ENCODE measurements at places on chromosomes 3 and 15.
A peak's percentile ranks its signal among the peaks of the same experiment; 100 is the strongest.

DNA sequence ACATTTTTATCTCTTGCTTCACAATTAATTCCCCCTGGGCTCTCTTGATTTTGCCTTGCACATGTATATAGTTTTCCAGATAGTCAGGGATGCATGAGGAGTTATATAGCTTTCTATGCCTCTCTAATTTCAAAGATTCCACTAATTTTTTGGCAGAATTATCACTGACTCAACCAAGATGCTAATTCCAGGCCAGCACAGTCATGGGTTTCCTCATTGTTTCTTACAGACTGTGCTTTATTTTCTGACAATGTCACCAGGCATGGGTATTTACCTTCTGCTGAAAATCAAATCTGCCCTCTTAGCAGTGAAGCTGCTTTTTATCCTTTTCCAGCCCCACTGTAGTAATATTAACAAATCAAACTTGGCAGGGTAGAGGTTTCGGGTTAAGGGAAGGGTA, 1520.6 kb upstream of the CADM2 start:
- no peaks in the 10 kb centered on the region for H3K27me3 ChIP-seq
- H3K4me3 ChIP-seq = no peak overlapping the region
- DNase-seq = no peak
- H3K36me3 ChIP-seq = no peaks in the 10 kb centered on the region
- H3K4me1 ChIP-seq = no peaks in the 10 kb centered on the region
- H3K27ac ChIP-seq = no peak overlapping the region

GRCh38 chr15:57785959-57786358, 79.4 kb downstream of the POLR2M start:
- H3K27me3 ChIP-seq = no peaks in the 10 kb centered on the region
- H3K4me3 ChIP-seq = no peak overlapping the region
- DNase-seq = no peak
- H3K36me3 ChIP-seq = no peaks in the 10 kb centered on the region

- peak within 1 kb of the TSS; percentile 14 for H3K4me3 ChIP-seq
- DNase-seq = peak; percentile 67
- peaks cover 8% of the 10 kb centered on the region for H3K27me3 ChIP-seq
- H3K36me3 ChIP-seq = no peaks in the 10 kb centered on the region
- H3K27ac ChIP-seq = no peak within 1 kb of the TSS
Observed at GRCh38 chr15:56464893-56465520, at the start of gene MNS1. MNS1 (minus strand) TSS chr15:56465137; CDS start chr15:56464972, 165 bp downstream.

- no peaks in the 10 kb centered on the region for H3K36me3 ChIP-seq
- DNase-seq = no peak
- peaks cover 15% of the 10 kb centered on the region for H3K4me1 ChIP-seq
- H3K27me3 ChIP-seq = no peaks in the 10 kb centered on the region
- H3K4me3 ChIP-seq = no peak overlapping the region
Observed at GRCh38 chr3:123092243-123092642, 25.4 kb downstream of the PDIA5 start.

GRCh38 chr3:73433687-73434086, 191.1 kb downstream of the PDZRN3 start:
- DNase-seq = no peak
- no peak overlapping the region for H3K27ac ChIP-seq
- H3K4me3 ChIP-seq = no peak overlapping the region
- H3K36me3 ChIP-seq = no peaks in the 10 kb centered on the region
- H3K4me1 ChIP-seq = no peaks in the 10 kb centered on the region

DNA sequence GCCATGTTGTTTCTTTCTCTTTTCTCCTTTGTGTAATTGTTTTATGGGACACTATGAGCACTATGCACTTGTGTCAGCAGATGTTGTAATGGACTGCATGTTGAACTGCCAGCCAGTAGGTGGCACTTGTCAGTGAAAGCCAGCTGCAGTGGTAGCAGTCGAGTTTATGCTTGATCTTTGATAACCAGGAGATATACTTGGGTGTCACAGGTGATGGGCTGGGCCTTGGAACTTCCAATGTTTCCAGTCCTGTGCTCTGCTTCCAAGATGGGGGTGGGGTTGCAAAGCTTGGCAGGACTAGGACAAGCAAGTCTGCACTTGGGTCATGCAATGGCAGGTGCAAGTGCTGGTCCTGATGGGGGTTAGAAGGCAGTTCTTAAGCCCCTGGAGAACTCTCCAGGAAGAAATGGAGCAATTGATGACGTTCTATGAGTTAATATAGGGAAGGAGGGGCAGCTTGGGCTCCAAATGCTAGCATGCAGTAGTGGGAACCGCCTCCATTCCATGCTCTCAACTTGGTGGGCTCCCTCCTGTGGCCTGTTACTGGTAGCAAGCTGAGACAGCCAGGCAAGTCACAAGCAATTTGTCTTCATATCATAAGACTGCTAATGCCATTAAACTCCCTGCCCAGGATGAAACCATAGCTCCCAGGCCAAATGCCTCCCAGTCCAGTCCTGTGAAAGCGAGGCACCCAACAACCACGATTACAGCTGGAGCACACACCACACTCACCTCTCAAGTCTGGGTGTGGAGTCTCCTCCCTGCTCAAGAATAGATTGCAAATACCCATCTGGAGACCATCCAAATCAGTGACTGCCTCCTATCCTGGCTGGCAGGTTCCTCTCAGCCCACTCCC, 287.2 kb downstream of the CGGBP1 start:
- H3K27me3 ChIP-seq = no peaks in the 10 kb centered on the region
- no peak overlapping the region for H3K4me3 ChIP-seq
- H3K4me1 ChIP-seq = no peaks in the 10 kb centered on the region

DNA sequence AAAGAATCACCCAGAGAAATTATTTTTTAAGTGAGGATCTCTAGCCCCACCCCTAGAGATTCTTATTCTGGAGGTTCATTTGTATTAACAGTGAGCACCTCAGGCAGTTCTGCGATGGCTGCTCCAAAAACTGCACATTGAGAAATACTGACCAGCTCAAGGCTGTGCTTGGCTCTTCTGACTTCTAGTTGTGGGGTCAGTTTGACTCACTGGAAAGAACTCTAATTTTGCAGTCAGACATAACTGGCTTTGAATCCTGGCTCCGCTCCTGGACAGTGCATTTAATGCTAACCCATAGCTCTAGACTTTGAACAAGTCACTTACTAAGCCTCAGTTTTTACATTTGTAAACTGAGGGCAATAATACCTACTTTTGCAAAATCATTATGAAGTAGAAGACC, 123.6 kb upstream of the SKOR1 start:
- no peak overlapping the region for H3K4me3 ChIP-seq
- no peak overlapping the region for H3K27ac ChIP-seq
- no peaks in the 10 kb centered on the region for H3K4me1 ChIP-seq

DNA sequence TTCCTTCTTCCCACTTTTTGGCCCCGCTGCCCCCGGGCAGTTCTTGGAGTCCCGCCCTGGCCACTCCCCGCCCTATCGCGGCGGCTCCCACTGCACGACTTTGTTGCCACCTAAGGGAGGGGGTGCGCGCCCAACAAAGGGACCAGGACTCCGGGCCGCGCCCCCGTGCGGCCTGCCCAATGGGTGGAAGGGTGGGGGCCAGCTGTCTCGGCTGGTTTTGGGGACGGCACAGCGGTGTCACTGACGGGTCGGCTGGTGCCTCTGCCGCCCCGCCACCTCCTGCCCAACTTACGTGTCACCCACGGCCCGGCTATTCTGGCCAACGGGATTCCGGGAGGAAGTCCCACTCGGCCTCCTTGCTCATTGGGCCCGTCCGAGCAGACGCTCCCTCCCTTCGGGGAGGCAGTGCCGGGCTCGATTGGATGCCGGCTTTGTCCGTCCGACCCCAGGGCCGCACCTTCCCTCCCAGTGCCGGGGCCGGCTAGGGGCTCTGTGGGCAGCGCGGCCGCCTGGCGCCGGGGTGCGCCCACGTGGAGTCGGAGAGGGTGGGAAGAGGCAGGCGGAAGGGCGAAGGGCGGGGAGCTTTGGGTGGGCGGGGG, at the start of gene GOLIM4:
TSS of gene GOLIM4 (minus strand) at position 314 of the 599 bp plus-strand sequence. CDS start 639 bp downstream, outside the sequence.
- peak within 1 kb of the TSS; percentile 56 for H3K27ac ChIP-seq
- H3K4me1 ChIP-seq = peaks cover 4% of the 10 kb centered on the region
- peak; percentile 36 for DNase-seq
- no peaks in the 10 kb centered on the region for H3K36me3 ChIP-seq
- peaks cover 5% of the 10 kb centered on the region for H3K27me3 ChIP-seq
- H3K4me3 ChIP-seq = peak within 1 kb of the TSS; percentile 39

DNA sequence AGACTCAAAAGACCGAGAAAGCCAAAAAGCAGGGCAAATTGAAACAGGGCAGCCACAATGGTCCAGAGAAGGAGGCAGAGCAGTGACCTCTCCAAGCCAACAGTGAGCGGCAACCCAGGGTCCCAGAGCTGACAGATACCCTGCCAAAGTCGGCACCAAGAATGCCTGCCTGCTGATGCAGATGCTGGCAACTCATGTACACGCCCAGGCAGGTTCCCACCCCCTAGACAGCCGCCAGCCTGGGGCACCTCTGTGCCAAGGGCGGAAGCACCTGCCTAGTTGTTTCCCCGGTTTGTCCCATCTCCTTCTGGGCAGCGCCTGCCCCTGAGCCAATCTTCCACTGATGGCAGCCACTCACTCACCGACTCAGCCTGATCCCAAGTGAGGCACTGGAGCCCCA, 22.1 kb downstream of the KLHL25 start:
- H3K27ac ChIP-seq = no peak overlapping the region
- H3K4me3 ChIP-seq = no peak overlapping the region
- no peak for DNase-seq
- H3K4me1 ChIP-seq = no peaks in the 10 kb centered on the region

GRCh38 chr3:31932990-31933389, 48.1 kb downstream of the OSBPL10 start:
- no peaks in the 10 kb centered on the region for H3K27me3 ChIP-seq
- no peak overlapping the region for H3K27ac ChIP-seq
- no peaks in the 10 kb centered on the region for H3K4me1 ChIP-seq
- H3K36me3 ChIP-seq = no peaks in the 10 kb centered on the region
- H3K4me3 ChIP-seq = no peak overlapping the region

DNA sequence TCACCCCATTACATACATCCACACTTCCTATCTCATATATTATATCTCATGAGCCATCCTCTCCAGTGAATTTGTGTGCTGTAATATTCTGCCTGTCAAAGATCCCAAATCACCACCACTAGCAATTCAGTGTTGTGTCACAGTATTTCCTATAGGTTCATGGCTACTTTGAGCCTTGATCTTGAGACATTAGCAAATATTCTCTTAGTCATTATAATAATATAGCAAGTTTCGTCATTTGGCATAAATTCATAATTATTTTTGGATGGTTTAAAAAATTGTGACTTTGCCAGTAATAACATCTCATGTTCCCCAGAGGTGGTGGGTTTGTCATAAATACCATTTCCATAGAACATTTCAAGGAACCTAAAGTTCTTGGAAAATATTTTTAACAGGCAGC, 47.7 kb downstream of the CMSS1 start:
- no peak overlapping the region for H3K4me3 ChIP-seq
- no peaks in the 10 kb centered on the region for H3K27me3 ChIP-seq

- peaks cover 4% of the 10 kb centered on the region for H3K4me1 ChIP-seq
- H3K27me3 ChIP-seq = no peaks in the 10 kb centered on the region
- H3K4me3 ChIP-seq = no peak overlapping the region
- no peaks in the 10 kb centered on the region for H3K36me3 ChIP-seq
Observed at GRCh38 chr3:157094751-157095480, 65.0 kb downstream of the CCNL1 start.

DNA sequence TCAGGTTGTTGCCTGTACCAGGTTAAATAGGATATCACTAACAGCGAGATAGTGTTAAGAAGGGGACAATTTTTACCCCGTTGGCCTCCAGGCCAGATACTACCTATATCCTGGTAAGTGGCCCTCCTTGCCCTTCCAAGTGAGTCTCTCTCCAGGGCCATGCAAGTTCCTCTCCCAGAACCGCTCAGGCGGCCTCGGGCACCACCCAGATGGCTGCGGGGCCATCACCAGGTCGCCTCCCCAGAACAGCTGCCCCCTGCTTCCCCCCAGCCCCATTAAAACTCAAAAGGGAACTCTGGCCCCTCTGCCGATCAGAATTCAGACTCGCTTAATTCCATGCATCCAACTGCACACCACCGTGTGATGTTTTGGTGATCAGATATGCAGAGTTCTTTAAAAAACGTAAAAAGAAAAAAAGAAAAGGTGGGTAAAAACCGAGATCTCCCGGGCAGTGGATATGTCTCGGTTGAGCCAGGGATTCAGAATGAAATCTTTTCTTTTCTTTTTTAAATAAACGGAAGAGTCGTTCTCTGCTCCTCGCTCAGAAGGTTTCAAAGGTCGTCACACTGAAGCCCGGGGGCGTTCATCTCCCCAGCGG, 1.9 kb upstream of the TRIM71 start:
- no peaks in the 10 kb centered on the region for H3K4me1 ChIP-seq
- no peaks in the 10 kb centered on the region for H3K36me3 ChIP-seq
- H3K27ac ChIP-seq = no peak overlapping the region
- H3K27me3 ChIP-seq = peaks cover 12% of the 10 kb centered on the region
- no peak for DNase-seq

GRCh38 chr3:165491487-165491886, 295.3 kb upstream of the SLITRK3 start:
- H3K36me3 ChIP-seq = no peaks in the 10 kb centered on the region
- no peaks in the 10 kb centered on the region for H3K27me3 ChIP-seq
- no peak overlapping the region for H3K27ac ChIP-seq
- DNase-seq = no peak
- no peaks in the 10 kb centered on the region for H3K4me1 ChIP-seq
- H3K4me3 ChIP-seq = no peak overlapping the region

- H3K4me3 ChIP-seq = no peak overlapping the region
Observed at GRCh38 chr3:126211569-126211968, 31.2 kb upstream of the ALDH1L1 start.

GRCh38 chr3:40995271-40995670, 204.0 kb upstream of the CTNNB1 start:
- H3K27ac ChIP-seq = no peak overlapping the region

DNA sequence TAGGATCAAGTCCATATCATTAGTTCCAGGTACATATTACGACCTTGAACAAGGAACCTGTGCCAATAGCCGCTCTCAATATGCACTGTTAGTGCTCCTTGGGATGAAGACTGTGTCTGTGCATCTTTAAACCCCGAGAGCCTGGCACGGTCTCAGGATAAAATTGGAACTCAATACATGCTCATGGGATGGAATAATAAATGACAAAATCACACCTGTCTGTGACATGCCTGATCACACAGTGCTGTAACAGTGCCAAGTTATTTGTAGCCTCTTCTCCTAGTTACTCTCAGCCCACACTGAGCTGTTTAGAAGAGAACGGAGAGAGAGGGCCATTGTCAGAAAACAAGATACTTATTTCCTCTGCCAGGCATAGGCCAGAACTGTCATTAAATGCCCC, 82.2 kb downstream of the SSR3 start:
- H3K36me3 ChIP-seq = no peaks in the 10 kb centered on the region
- H3K4me1 ChIP-seq = no peaks in the 10 kb centered on the region
- H3K27me3 ChIP-seq = no peaks in the 10 kb centered on the region
- no peak overlapping the region for H3K4me3 ChIP-seq

DNA sequence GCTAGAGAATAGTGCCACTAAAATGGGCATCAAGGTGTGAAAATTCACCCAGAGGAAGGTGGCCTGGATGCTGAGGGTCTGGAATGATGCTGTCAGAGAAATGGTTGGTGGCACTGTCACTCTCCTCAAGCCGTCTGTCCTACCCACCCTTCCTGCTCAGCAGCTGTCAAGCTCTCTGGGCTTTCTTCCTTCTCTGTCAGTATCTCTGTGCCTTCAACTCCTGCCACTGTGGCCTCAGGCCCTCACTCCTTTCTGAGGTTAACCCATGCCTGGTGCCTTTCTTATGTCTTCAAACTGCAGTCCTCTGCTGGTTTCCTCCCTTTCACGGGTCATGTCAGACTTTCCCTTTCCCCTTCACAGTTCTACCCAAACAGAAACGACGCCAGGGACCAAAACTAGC, 4.4 kb downstream of the MYO5C start:
- DNase-seq = no peak
- no peak overlapping the region for H3K4me3 ChIP-seq
- H3K27ac ChIP-seq = no peak overlapping the region
- H3K27me3 ChIP-seq = peaks cover 14% of the 10 kb centered on the region
- no peaks in the 10 kb centered on the region for H3K36me3 ChIP-seq

GRCh38 chr3:157129803-157130466, 30.0 kb downstream of the CCNL1 start:
- H3K4me3 ChIP-seq = peak overlapping the region; percentile 15
- H3K27ac ChIP-seq = peak overlapping the region; percentile 68
- H3K27me3 ChIP-seq = no peaks in the 10 kb centered on the region
- H3K36me3 ChIP-seq = no peaks in the 10 kb centered on the region

Data from CD8-positive, alpha-beta memory T cell (primary cell).